ENCODE measurements at places on chromosomes 16 and 17. TPM values are rescaled to one million over a fixed set of nuclear protein-coding genes. Genes with fewer than 3 reads are reported as not detected.

Gene KRTAP9-4
- polyA plus RNA-seq: not detected

Gene KIF19
- polyA plus RNA-seq: 1.7 TPM

Gene HSPB9
- 0.09 TPM for polyA plus RNA-seq

Gene WBP2
- polyA plus RNA-seq: 85.0 TPM

Gene ASPA
- 4.7 TPM for polyA plus RNA-seq

Gene HOXB4
- 1.1 TPM for polyA plus RNA-seq

Gene JUP
- polyA plus RNA-seq: 49.0 TPM

Gene CD7
- 4.7 TPM for polyA plus RNA-seq

Gene LITAFD
- not detected for polyA plus RNA-seq

Gene CACNB1
- polyA plus RNA-seq: 1.5 TPM

Gene HOXB1
- polyA plus RNA-seq: not detected

Gene ATP2A1
- 0.39 TPM for polyA plus RNA-seq

Gene LRRC37A3
- polyA plus RNA-seq: 1.5 TPM

Gene STH
- not detected for polyA plus RNA-seq

Gene MT4
- not detected for polyA plus RNA-seq

Gene OR2C1
- 0.03 TPM for polyA plus RNA-seq

Gene TBKBP1
- 5.9 TPM for polyA plus RNA-seq

Gene PAM16
- 86.6 TPM for polyA plus RNA-seq

Gene GLYR1
- polyA plus RNA-seq: 20.6 TPM

Gene KCNH6
- polyA plus RNA-seq: 0.06 TPM

Gene CLEC10A
- polyA plus RNA-seq: 16.1 TPM

Gene ABCC11
- 0.15 TPM for polyA plus RNA-seq

Gene RCVRN
- 0.56 TPM for polyA plus RNA-seq

Gene NPIPB13
- polyA plus RNA-seq: 5.5 TPM

Gene KRT16
- polyA plus RNA-seq: 4.4 TPM

Gene RSPRY1
- polyA plus RNA-seq: 12.3 TPM

Gene PYCARD
- 12.2 TPM for polyA plus RNA-seq

Gene ASGR2
- polyA plus RNA-seq: 1.9 TPM

Gene SKAP1
- polyA plus RNA-seq: 0.77 TPM

Gene RNF222
- polyA plus RNA-seq: not detected

Gene VTN
- 2.1 TPM for polyA plus RNA-seq

Gene GLP2R
- 57.7 TPM for polyA plus RNA-seq

Gene RBFOX1
- not detected for polyA plus RNA-seq

Gene ADGRG1
- polyA plus RNA-seq: 38.6 TPM

Gene TMEM114
- polyA plus RNA-seq: not detected

Gene DHRS7C
- polyA plus RNA-seq: 1.3 TPM

Data from adipose tissue (tissue), 3 donors.